Jurkat, Clone E6-1 (cell line): ENCODE measurements at places on chromosomes 4 and X.
A peak's percentile ranks its signal among the peaks of the same experiment; 100 is the strongest.

- DNase-seq: no peak
Measured at GRCh38 chrX:153773218-153773611, 7.6 kb upstream of the SRPK3 start.

DNA sequence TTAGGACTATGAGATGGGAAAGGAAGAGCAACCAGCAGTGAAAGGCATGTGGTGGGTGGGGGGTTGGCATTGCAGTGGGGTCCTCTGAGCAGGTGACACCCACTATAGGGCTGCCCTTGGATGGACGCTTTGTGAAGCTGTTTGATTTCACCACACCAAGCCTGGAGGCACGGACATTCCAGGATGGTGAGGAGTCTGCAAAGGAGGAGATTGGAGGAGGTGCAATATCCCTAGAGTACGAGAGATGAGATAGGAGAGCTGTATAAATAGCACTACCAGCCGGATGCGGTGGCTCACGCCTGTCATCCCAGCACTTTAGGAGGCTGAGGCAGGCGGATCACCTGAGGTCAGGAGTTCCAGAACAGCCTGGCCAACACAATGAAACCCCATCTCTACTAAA is 42.3 kb downstream of the SHOX start:
- DNase-seq: no peak

DNA sequence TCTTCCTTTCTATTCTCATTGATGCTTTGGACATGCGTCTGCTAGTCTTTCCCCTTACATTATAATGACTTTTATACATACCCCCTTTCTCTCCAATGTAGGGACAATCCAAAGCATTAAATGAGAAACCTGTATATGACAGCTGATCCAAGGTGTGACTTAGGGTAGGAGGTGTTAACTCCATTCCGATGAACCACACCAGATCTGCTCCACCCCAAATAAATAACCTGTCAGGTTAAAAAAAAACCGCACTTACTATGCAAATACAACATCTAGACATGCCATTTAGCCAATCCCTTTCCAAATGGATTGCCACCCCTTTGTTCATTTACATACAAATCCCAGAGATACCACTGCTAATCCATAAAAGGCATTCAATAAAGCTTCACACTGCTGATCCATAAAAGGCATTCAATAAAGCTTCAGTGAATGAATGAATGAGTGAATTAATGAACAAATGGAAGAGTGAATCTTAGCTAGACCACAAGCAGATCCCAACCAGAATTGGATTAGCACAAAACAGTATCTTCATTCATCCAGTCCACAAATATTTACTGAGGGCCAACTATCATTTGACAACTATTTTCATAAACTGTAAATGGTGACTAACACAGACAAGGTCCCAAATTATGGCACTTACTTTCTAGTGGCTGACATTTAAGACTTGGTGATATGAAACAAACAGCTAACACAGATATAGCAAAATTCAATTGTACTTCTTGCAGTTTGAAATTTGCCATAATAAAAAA is 158.9 kb upstream of the MAP3K15 start:
- no peak for DNase-seq

GRCh38 chrX:7139202-7140081 is 8.1 kb upstream of the STS start:
- DNase-seq: no peak

- DNase-seq: no peak
Measured at GRCh38 chrX:9273744-9274143, 191.1 kb upstream of the TBL1X start.

DNA sequence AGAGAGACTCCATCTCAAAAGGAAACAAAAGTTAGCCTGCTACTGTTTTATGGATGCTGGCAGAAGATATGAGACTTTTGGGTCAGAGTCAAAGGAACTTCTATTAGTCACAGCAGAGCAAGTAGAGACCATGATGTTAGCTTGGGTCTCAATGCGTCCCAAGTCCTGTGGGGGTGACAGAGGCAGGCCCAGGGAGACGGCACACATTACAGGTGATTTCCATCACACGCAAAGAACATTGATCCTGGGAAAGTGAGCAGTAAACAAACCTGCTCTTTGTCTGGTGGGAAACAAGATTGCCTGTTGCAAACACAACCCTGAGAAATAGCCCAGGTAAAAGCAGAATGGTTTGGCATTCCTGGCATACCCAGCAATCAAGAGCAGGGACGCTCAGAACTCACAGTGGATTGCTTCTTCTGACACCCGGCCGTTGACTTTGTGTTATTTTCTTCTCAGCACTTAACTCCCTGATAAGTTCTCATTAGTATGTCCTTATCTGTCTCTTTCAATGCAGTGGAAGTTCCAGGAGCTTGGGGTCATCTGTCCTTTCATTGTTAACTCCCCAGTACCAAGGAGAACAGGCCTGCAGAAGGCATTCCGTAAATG is 51.2 kb upstream of the LGI2 start:
- DNase-seq: no peak

GRCh38 chrX:51803833-51804232 is 60.6 kb downstream of the GSPT2 start:
- no peak for DNase-seq

DNA sequence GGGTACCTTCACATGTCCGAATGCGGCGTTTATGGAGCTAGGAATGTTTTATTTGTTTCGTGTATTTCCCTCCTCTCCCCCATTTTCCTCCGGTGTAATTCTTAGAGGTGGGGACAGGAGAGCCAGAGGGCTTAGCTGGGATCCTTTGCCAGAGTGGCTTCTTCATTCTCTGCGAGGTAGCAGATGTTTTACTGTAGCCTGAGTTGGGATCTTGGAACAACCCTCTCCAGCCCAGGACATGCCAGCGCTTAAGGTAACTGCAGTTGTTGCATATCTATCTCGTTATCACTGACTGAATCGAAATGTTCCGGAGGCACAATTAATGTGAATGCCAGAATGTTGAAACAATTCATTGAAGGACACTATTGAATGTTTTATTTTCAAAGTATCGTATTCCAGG is 59.0 kb upstream of the DYNLT3 start:
- no peak for DNase-seq

- DNase-seq: no peak
Measured at GRCh38 chr4:26199596-26199995, 121.2 kb upstream of the RBPJ start.

- no peak for DNase-seq
Measured at GRCh38 chr4:168739886-168740285, 243.0 kb downstream of the PALLD start.

- DNase-seq: no peak
Measured at GRCh38 chr4:86670298-86670697, 76.2 kb downstream of the PTPN13 start.

- DNase-seq: peak; percentile 87
Measured at GRCh38 chrX:57121162-57121755, at the start of gene SPIN2B. Gene SPIN2B (minus strand): TSS chrX:57121548.

DNA sequence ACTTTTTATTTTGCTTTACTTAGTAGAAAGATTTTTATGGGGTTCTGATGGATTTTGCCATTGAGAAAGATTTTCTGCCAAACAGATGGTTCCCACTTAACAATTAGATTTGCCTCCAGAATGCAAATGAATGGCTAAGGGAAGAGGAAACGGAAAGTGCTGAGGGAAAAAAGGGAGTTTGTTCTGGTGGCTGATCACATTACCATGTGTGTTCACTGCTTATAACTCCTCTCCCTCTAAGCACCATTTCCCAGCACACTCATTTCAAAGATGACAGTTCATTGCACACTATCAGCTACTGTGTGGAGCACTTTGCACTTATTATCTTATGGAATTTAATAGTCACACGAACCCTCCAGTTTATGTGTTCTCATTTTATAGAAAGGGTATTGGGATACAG is 68.0 kb upstream of the GRID2 start:
- DNase-seq: no peak

DNA sequence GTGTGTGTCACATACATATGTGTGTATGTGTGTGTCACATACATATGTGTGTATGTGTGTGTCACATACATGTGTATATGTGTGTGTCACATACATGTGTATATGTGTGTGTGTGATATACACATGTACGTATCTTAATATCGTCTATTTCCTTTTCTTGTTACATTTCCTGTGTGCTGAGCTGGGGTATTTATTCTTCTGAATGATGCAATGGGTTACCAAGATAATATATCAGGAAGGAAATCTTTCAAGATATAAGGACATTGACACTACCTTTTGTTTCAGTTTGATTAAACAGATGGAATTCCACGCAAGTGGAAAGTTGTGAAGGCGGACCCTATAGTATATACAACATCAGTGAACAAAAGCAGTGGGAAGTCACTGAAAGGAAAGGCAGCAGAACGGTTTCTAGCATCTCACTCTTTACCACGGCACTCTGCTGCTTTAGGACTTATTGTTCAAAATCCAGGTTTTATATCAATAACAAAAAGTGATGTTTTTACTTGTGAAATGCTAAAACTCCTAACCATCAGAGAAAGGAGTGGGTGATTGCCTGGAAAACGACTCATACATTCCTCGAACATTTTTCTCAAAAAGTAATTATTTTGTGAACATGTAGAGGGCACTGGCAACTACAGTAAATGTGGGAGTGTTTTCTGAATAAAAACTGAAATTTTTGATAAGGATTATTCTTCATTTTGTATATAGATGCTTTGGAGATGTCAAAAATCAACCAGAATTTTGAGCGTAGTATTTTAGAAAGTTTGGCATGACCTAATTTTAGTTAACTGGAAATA is 43.1 kb upstream of the IL21 start:
- no peak for DNase-seq

- no peak for DNase-seq
Measured at GRCh38 chr4:148007314-148007760, 275.4 kb downstream of the ARHGAP10 start.

DNA sequence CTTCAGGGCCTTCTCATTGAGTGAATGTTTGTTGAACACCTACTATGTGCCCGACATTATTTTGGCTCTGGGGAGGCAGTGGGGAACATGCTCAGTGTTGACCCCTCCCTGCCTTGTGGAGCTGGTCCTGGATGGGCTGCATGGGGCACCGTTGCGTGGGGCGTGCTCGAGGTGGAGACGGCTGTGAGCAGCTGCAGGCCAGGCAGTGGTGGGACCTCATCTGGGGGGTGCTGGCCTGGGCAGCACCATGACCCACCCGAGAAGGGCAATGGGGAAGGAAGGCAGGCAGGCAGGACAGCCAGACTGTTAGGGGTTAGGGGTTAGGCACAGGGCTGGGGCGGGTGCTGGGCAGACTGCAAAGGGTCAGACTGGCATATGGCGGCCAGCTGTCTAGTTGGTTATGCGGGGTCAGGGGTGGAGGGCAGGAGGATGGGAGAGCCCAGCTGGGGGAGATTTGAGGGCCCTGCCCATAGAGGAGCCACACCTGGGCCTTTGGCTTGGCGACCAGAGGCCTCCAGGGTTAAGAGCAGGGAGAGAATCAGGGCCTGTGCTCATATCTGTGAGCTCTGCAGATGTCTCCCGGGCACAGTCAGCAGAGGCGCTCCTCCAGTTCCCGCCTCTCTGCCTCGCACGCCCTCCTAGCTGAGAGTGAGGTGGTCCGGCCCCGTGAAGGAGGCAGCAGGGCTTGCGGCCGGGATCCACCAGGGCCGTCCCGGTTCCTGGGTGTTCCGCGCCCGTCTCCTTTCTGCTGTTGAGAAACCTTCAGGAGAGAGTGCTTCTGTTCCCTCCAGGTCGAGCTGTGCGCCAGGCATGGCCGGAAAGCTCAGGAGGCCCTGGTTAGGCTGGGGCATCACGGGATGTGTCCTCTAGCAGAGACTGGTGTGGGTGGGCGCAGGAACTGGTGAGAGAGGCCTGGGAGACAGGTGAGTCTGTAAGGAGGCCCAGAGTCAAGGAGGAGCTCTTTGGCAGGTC is 73.3 kb downstream of the RGS12 start:
- DNase-seq: no peak

DNA sequence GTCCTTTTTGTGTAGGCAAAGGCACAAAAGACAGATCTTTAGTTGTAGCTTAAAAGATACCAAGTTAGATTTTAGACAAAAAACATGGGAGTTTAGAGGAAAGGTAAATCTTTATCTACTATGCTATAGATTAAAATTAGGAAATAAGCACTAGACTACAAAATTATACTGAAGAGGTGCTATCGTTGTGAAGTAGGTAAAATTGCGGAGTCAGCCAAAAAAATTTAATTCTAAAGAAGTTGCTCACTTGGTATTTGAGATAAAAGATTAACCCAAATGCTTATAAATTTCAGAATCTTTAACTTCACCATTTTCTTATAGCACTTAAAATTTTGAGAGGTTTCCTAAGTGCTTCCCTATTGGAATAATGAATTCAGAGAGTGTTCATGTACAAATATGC is 604.1 kb downstream of the GRXCR1 start:
- DNase-seq: no peak

- DNase-seq: no peak
Measured at GRCh38 chr4:176393306-176394013, 73.7 kb downstream of the SPCS3 start.

GRCh38 chr4:651884-652642 is 22.0 kb downstream of the ATP5ME start:
- no peak for DNase-seq

GRCh38 chr4:78584863-78585547 is 33.4 kb downstream of the ANXA3 start:
- no peak for DNase-seq

GRCh38 chr4:56195025-56195424 is 192.3 kb downstream of the AASDH start:
- no peak for DNase-seq
